Panc1 (cell line): ENCODE measurements at places on chromosomes 16 and 17.

DNA sequence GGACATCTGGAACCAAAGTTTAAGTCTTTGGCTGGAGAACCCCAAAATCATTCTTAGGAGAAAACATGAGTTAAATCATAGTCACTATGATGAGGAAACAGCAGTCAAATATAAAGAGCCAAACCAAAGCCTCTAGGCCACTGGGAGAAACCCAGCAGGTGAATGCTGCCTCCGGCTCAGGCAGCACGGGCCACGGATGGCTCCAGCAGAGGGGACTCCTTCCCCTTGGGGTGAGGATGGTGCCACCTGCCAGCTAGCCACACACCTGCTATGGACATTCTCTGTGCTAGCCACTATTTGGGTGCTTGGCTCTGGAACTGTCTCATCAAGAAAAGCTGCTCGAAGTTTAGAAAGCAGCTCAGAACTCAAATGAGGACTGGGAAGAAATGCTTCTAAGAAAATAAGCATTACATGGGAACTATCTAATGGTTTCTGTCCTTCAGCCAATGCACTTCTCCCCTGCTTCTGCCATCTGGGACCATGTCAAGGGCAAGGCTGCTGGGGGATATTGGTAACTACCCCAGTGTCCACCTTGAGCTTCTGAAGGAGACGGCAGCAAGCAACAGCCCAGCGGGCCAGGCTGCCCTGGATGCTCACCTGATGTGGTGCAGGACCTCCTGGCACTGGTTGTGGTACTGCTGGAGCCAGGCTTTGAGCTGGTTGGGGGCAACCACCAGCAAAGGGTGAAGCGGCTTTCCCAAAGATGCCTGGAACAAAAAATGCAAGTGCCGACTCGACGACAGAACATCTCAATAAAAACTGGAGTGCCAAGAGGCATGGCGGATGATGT, 22.5 kb downstream of the ELAC2 start:
- DNase-seq: no peak

- no peak for DNase-seq
Measured at GRCh38 chr17:2701161-2701995, 10.2 kb downstream of the CLUH start.

- no peak for DNase-seq
Measured at GRCh38 chr17:57858838-57859237, 9.0 kb upstream of the MRPS23 start.

DNA sequence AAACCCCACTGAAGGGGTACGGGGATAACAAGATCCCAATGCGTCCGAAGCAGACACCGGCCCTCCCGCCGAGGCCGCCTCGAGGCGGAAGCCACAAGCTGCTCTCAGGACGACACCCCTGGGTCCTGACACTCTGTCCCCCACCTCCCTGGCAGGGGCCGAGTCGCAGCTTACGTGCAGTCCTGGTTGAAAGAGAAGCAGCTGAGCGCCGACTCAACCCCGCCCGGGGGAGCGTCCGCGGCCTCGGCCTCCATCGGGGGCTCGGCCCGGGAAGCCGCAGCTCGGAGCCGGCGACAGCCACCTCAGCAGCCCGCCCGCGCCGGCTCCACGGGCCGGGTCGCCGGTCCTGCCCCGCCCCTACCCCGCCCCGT, at the start of gene WIPI1:
Gene WIPI1, minus strand, starts transcription at position 329 of the 371 bp plus-strand sequence. Its CDS starts 75 bp downstream, at position 254.
- DNase-seq: no peak
